Smooth muscle cell of the pulmonary artery (primary cell): ENCODE measurements at places on chromosomes 6 and 20. TPM values are rescaled to one million over a fixed set of nuclear protein-coding genes. Genes with fewer than 3 reads are reported as not detected.

Gene PRR18
- not detected in 2 replicates for total RNA-seq

Gene PRICKLE4
- 0.36 TPM in 1 of 2 replicates, not detected in the other for total RNA-seq

Gene SYCP2L
- total RNA-seq = 0.07 TPM in 1 of 2 replicates, not detected in the other

Gene ADGB
- total RNA-seq = not detected in 2 replicates

Gene MPIG6B
- total RNA-seq = not detected in 2 replicates

Gene BPI
- 0.13 and 0.30 TPM in 2 replicates for total RNA-seq

Gene PGC
- total RNA-seq = not detected in 2 replicates

Gene PRSS16
- total RNA-seq = 0.33 and 0.40 TPM in 2 replicates

Gene TRIM40
- not detected in 2 replicates for total RNA-seq

Gene MYH7B
- total RNA-seq = 0.13 and 0.20 TPM in 2 replicates

Gene TBX18
- 7.8 and 45.0 TPM in 2 replicates for total RNA-seq

Gene MUC21
- total RNA-seq = not detected in 2 replicates

Gene RNF39
- total RNA-seq = 0.07 TPM in 1 of 2 replicates, not detected in the other

Gene SLC17A1
- total RNA-seq = not detected in 2 replicates

Gene ADGRG6
- 0.33 and 2.1 TPM in 2 replicates for total RNA-seq

Gene CBFA2T2
- 7.4 and 8.2 TPM in 2 replicates for total RNA-seq

Gene SRSF12
- total RNA-seq = 0.03 and 0.33 TPM in 2 replicates

Gene GFRA4
- total RNA-seq = not detected in 2 replicates

Gene ACTL10
- total RNA-seq = 2.3 and 3.5 TPM in 2 replicates

Gene TAAR6
- not detected in 2 replicates for total RNA-seq

Gene FERMT1
- total RNA-seq = 2.0 and 6.4 TPM in 2 replicates

Gene MCCD1
- total RNA-seq = not detected in 2 replicates

Gene TOX2
- total RNA-seq = 1.4 and 2.2 TPM in 2 replicates

Gene FILIP1
- total RNA-seq = 0.33 and 0.91 TPM in 2 replicates

Gene MOXD1
- 41.5 and 73.5 TPM in 2 replicates for total RNA-seq

Gene CST1
- total RNA-seq = 0.63 and 31.1 TPM in 2 replicates

Gene CTCFL
- not detected in 2 replicates for total RNA-seq

Gene GNAS-AS1
- 0.72 and 1.2 TPM in 2 replicates for total RNA-seq

Gene PTCRA
- not detected in 2 replicates for total RNA-seq
